ENCODE measurements at places on chromosomes 13 and 19.
A peak's percentile ranks its signal among the peaks of the same experiment; 100 is the strongest.

GRCh38 chr13:87961546-87961945 lies 290.4 kb downstream of the SLITRK5 start:
- no peak for DNase-seq

DNA sequence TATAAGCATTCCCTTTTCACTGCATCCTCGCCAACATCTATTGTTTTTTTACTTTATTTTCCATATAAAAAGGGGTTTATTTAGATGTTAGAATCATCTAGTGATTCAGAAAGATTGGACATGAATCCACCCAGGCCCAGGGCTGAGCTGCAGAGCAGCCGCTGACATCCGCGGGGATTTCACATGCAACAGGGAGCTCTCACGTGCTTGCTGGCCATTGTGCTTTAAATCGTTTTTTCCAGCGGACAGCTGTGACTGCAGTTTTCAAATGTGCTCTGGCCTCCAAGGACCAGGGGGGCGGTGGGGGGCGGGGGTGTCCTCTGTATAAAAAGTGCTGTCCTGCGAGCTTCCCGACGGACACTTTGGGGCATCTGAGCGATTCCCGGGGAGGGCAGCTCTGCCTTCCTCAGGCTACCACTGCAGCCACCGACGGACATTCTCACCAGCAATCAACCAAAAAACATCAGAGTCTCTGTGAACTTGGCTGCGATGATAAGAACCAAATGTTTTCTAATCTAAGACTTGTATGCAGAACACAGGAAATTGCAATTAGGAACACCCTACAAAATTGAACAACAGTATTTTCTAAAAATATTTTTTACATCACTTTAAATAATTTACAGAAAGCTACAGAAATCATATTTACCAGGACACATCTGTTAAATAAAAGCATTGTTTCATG lies 12.6 kb downstream of the RB1 start:
- DNase-seq = no peak

DNA sequence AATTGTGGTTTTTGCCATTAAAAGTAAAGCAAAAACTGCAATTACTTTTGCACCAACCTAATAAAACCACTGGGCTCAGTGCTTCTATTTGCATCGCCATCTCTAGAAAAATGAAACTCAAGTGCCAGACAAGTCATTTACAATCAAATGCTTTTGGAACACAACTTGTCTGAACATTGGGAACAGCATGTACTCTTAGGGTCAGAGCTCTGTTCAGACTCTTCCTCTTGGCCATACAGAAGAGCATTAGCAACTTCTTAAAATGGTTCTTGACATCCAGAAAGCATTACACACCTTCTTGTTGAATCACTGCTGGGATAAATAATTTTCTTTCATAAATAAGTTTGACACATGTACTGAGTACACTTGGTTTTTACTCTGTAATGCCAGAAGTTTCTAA lies 272.5 kb downstream of the DCLK1 start:
- no peak for DNase-seq

- no peak for DNase-seq
Measured at GRCh38 chr19:38617764-38618589, at the start of gene MAP4K1. Gene MAP4K1 (minus strand): TSS chr19:38617953. CDS start chr19:38617895, 58 bp downstream.

- DNase-seq = no peak
Measured at GRCh38 chr13:96817336-96817941, 176.8 kb downstream of the OXGR1 start.

DNA sequence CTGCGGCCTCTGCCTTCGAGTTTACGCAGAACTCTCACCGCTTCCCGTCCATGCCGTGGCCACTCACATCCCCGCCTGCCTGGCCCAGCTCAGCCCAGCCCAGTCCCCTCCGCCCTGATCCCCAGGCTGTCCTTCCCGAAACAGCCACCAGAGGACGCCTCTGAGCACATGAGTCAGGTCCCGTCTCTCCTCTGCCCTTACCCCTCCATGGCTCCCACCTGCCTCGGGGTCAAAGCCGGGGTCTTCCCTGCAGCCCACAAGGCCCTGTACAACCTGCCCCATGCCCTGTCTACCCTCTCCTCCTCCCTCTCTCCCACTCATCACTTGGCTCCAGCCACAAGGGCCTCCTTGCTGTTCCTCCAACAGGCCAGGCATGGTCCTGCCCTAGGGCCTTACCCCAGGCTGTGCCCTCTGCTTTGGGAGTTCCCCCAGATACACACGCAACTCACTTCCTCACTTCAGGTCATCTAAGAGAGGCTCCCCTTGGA lies 8.1 kb upstream of the SEMA6B start:
- no peak for DNase-seq

GRCh38 chr19:47603706-47604565 lies 5.0 kb upstream of the BICRA start:
- DNase-seq = no peak

DNA sequence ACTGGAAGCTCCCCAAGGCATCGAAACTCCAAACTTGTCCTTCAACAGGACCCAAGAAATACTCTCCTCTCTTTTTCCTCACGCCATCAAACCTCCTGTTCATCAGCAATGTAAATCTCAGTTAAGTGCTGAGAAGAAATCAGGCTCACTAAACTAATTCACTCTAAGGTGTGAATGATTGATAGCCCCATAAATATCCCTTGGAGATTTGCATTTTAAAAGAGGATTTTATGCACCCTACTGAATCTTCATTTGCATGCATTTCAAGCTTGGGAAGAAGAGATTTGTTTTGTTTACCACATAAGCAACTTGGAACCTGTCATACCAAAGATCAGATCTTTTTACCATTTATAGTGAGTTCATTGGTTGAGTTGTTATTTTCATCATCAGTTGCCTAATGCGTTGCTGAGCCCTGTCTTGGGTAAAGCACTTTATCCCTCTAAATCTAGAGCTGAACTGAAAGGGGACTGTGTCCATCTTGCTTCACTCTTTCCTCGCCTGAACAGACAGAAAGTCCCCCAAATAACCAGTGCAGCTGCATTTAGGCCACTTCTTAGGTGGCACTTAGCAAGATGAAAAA lies 40.2 kb upstream of the GSX1 start:
- no peak for DNase-seq

GRCh38 chr19:47490847-47491246 lies 6.8 kb upstream of the KPTN start:
- DNase-seq = no peak

DNA sequence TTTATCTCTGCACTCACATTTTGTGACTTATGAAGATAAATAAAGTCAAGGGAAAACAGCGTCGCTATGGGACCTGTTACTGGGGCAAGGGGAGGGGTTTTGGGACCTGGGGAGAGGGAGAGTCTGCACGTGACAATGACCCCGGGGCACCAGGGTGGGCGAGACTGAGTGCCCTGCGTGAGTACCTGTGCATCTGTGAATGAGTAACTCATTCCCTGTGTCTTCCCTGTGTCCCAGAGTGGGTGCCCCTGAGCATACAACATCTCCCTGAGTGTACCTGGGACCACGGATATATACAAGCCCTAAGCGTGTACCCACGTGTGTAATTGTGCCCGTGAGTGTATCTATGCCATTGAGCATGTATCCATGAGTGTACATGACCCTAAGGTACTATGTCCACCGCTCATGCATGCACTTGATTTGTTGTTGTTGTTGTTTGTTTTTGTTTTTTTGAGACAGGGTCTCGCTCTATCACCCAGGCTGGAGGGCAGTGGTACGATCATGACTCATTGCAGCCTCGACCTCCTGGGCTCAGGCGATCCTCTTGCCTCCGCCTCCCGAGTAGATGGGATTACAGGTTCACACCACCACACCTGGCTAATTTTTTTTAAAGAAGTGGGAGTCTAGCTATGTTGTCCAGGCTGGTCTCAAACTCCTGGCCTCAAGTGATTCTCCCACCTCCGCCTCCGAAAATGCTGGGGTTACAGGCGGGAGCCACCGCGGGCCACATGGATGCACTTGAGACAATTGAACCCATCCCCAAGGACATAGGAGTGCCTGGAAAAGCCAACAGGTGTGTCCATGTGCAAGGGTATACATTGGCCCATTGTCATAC lies 645 bp upstream of the TRAPPC5 start:
- no peak for DNase-seq

DNA sequence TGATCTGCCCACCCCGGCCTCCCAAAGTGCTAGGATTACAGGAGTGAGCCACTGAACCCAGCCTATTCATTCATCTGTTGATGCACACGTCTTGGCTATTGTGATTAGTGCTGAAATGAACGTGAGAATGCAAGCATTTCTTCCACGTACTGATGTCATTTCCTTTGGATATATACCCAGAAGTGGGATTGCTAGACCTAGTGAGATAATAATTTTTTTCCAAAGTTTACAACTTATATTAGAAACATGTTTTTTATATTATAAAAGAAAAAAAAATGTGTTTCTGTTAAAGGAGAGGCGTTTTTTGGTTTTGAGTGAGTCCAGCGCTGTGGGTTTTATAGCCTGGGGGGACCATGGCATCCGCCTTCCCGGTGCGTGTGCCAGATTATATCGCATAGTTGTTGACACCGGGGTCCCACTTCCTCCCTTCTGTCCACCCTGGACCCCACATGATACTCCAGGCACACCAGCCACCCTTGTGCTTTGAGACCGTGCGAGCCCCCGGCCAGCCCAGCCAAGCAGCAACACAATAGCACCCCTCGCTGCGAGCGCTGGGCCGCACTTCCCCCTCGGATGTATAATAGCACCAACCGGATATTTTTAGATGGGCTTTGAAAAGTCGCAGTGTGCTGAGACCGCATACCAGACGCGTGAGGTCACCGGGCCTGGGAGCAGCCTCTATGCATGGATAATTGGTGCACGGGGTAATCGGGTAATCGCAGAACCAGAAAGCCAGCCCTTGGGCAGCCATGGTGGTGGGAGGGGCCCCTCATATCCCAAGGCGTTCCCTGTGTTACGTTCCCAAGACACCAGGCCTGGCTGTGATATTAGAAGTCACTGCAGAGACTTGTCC lies 59.6 kb downstream of the MYO9B start:
- peak; percentile 89 for DNase-seq
